NCI-H2171 treated with DMSO at 0.1 percent for 48 hours (cell line): ENCODE measurements at places on chromosomes 12 and 14.
A peak's percentile ranks its signal among the peaks of the same experiment; 100 is the strongest.

DNA sequence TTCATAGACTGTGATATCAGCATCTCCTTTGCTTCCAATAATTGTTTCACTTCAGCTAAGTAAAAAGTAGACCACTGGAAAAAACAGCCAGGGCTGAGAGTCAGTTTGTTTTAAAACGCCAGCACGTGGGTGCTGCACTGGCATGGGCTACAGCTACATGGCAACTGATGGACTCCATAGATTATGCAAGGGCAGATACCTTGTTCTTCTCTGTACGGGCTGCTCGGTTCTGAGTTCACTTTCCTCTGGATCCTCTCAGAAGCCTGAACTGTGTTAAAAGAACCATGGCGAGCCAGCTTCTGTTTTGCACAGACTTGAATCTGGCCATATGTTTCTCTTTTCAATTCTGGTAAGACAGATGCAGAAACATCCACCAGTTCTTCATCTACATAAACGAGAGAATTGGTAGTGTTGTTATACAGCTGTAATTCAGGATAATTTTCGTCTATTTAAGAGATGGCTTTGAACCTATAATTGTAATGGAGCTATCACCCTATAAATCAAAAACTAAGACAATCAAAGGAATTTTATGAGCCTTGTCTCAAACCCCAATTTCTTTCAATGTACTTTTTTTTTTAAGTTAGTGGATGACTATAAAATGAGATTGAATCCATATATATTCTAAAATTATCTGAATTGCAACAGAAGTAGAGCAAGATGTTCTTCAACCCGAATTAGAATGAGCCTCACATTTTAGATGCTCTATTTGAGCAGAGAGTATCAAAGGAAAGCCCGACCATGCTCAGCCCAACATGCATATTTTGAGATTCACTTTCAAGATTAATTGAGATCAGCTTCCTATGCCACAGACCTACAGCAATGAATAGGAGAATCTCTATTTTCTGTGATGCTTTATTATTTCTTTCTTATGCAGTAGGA, 31.5 kb downstream of the E2F7 start:
- no peak for DNase-seq

GRCh38 chr12:23671881-23672280, 277.6 kb downstream of the SOX5 start:
- peak; percentile 71 for DNase-seq

DNA sequence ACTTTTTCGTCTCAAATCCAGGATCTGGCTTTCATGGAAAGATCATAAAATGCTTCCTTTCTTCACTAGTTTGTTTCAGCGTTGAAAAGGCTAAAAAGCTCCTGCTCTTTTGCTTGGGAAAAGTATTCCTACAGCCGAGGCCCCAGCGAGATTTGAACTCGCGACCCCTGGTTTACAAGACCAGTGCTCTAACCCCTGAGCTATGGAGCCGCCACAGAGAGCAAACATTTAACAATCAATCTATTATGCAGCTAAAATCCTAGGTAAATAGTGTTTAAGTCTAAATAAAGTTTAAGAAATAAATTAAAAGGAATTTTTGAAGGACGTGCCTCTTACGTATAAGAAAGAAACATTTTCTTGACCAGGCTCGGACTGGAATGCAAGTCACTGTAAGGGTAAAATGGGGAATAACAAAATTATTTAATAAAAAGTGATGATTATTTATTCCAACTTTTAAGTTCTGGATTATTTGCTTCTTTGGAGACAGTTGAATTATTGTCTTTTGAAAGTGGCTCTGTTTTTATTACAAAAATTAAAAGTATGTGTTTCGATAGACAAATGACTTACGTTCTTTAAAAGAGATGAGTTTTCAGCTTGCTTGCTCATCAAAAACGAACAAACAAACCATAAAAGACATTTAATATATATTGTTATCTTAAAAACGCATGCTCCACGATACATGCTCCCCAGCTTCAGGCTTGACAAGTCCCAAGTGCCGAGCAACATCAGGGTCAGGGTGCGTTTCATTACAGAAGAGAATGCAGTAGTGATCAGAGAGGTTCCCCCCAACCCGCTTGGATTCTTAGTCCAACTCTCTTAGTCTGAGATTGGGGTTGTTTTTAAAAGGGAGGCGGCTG, 10.2 kb downstream of the OR6S1 start:
- DNase-seq, result peak; percentile 77

DNA sequence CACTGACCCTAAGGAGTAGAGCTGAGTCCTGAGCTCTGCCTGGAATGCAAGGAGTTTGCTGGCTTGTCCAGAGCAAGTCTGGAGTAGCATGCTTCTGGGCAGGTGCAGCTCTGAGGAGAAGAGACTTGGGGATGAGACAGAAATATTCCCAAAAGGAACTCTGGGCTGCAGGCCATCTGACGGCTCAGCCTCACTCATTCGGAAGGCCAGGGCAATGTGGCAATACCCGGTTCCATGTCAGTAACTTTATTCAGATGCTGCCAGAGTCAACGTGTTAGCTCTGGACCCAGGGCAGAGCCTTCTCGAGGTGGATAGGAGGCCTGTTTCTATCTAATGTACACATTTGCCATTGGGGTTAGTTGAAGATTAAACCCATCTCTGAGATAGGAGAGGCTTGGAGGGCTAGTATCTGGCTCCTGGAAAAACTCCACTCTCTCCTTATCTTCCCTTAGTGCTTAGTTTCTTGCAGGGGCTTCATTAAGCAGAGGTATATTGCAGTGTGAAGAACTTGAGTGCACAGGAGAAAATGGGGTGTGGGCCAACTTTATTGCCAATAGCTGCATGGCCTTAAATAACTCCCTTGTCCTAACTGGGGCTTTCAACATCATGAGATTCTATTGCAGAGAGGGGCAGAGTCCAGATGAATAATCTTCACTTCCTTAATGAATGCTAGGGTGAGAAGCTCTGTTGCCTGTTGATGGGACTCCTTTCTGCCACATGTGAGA, 65.6 kb downstream of the NTF3 start:
- DNase-seq, result no peak

DNA sequence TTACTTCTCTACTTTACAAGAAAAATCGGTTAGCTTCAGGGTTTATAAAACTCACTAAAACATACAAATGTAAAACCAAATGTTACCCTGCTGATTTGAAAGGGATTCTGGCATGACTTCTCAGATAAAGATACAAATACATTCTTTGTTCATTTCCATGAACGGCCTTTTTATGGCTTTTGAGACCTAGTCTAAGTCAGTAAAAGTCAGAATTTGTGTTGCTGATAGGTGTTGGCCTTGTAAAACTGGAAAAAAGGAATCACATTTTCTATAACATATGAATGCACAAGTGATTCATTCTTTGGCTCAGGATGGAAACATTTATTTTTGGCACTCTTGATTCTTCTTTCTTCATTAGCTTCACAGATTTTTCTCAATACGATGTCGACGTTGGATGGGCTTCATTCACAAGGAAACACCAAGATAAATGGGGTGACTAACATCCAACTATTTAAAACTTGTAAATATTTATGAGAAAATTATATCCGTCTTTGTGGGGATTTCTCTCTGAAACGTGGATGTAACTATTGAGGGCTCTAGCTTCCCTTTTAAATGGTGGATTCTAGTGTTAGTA, 27.0 kb upstream of the CPM start:
- no peak for DNase-seq
